ENCODE measurements at places on chromosomes 2 and 18.
A peak's percentile ranks its signal among the peaks of the same experiment; 100 is the strongest.

GRCh38 chr2:2899826-2900225 lies 477.8 kb downstream of the EIPR1 start:
- DNase-seq = no peak

GRCh38 chr2:44770221-44771195 lies 171.0 kb upstream of the SIX3 start:
- no peak for DNase-seq

DNA sequence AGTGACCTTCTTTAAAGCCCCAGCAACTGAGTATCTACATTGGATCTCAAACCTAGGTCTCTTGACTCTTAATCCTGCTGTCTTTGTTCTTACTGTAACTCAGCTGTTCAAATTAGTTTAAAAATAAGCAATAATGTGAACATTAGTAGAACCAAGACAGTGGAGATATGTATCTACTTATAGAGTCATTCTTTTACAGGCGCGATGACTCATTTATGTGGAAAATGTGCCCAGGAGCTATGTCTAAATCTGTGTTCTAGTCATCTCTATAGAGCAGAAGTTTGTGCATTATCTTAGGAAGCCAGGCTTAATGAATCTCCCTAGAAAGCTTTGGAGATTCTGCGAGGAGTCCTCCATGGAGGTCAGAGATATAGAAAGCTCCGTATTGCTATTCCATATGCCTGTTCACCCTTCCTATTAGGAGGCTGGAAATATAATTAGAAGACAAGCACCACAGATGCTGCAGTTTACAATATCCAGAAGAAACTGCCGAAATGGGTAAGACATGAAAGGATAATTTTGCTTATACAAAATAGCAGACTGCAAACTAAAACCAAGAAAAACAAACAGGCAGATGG lies 211.6 kb downstream of the TRIB2 start:
- DNase-seq = no peak

DNA sequence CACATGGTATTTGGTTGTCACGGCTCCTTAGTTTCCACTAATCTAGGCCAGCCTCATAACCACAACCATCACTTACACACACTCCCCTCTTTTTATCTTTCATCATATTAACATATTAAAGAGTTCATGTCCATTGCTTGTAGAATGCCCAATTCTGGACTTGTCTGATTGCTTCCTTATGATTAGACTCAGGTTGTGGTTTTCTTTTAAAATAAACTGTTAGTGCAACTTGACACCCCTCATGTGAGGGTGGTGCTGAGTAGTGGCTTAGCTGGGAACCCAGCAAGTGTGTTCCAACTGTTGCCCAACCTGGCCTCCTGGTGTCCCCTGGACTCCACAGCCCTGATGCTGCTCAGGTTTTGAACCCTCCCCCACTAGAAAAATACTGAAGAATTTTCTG lies 20.1 kb upstream of the CD207 start:
- DNase-seq = no peak

DNA sequence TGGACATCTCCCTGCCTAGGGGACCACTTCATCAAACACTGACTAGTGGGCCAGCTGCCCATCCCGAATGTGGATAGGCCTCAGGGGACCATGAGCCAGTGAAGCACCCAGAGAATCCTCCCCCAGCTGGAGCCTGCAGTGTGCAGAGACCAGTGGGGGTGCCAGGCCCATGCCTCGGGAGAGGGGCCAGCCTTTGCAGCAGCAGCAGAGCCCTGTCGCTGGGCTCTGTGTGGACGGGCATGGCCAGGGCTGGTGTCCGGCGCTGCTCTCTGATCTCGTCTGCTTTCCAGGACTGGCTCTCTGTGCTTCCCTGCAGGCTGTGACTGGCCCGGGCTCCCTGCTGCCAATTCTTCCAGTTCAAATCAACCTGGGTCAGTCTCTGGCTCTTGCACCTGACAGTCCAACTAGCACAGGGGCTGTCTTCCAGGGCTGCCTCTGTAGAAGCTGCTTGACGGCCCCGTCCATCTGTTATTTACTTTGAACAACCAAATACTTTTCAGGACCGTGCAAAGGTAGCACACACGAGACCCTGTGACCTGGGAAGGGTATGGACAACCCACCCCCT lies 11.4 kb downstream of the KCNIP3 start:
- DNase-seq = no peak

DNA sequence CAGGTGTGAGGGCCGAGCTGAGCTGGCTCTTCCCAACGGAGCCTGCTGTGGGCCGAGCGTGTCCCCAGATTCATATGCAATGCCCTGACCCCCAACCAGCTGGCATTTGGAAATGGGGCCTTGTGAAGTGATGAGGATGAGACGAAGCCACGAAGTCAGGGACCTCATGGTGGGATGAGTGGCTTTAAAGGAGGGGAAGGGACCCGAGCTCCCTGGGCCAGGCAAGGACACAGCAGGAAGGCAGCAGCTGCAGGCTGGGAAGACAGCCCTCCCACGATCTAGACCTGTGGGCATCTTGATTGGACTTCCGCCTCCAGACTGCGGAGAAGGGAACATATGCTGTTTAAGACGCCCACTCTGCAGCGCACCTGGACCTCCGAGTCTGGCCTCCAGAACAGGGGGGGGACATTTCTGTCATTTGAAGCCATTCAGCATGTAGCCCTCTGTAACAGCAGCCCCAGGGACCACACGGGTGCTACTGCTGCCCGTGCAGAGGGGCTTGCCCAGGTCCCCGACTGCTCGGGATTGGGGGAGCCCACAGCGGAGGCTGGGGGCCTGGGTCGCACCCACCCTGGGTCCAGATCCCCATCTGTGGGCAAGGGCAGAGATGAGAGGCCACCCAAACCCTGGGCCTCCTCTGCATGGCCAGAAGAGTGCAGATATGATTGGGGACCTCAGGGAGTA lies 27.2 kb downstream of the KIF1A start:
- no peak for DNase-seq

DNA sequence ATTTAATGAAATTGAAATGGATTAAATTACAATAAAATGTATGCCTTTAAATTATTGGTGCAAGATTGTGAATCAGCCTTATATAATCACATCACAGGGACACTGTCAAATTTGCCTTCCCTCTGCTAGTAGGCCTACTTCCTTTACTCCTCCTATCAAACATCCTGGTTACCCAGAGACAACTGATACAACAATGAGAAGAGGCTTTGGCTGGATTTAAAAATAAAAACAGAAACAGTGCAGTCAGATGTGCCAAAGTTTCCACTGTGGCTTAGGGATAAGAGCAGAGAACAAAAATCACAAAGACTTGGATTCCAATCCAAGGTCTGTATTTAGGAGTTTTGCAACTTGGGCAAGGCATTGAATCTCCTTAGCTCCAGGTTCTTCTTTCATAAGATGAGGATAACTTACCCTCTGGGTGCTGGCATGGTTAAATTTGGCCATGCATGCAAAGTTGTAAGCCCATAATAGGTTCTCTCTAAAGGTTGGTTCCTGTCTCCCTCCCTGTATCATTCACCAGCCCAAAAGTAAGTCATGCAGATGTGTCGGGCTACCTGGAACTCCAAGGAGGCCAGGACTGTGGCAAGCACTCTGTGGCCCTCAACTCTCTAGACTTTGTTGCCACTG lies 99.3 kb upstream of the LRATD1 start:
- no peak for DNase-seq

DNA sequence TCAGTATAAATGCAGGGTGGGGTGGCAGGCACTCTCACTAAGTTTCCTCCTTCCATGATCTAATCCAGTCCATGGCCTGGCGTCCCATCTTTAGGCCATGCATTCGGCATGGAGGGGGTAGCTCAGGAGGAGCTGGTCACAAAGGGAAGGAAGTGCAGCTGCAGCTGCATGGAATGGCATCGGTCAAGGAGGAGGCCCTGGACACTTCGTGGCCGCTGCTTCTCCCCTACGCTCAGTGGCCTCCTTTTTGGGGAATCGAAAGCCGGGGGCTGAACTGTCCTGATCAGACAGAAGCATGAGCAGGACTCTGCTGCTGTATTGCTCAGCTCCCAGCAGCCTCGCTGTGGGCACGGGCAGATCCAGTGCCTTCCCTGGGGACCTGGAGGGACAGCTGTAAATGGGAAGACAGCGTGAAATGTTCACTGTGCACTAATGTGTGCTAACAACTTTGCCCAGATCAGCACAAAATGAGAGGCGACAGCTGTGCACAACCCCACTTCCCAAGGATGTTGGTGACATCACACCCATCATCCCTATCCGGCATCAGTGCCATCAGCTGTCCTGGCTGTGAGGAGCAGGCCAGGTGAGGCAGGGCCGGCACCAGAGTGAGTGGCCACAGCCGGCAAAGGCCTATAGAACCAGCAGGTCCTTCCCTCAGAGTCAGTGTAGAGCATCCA lies 520.1 kb upstream of the RAB6C start:
- no peak for DNase-seq

DNA sequence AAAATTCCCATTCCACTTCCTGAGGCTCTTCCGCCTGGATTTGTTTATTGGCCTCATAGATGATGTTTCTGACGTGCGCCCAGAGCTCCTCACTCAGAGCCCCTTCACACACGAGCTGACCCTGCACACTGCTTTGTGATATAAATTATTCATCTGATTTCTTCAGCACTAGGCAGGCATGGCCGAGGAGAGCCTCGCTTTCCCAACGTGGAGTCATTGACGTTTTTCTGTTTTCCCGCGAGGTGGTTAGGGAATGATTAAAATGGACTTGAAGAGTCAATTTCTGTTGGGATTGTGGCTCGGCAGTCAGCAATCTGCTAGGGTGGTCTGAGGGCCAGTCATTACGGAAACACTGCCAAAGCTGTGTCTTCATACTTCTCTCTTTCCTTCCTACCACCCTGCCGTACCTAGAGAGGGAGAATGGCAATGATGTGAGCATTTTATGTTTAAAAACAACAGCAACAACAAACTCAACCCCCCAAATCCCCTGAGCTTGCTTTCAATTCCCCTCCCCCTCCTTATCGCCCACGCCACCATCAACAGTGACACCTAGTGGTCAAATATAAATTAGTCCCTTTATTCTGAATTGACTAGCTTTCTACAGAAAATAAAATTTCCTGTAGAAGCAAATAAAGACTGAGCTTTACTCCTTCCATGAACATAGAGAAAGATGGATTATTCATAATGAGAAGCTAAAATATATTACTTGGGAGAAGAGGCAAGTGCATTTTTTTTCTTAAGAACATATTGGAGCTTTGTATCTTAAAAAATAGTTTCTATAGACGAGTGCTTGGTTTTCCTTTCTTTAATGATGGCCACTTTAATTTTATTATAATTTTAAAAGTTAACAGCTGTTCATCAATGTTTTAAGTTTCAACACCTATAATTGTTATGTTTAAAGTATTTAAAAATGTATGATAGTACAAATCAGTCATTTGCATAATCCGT lies 285.1 kb downstream of the MTX2 start:
- DNase-seq = peak; percentile 29

DNA sequence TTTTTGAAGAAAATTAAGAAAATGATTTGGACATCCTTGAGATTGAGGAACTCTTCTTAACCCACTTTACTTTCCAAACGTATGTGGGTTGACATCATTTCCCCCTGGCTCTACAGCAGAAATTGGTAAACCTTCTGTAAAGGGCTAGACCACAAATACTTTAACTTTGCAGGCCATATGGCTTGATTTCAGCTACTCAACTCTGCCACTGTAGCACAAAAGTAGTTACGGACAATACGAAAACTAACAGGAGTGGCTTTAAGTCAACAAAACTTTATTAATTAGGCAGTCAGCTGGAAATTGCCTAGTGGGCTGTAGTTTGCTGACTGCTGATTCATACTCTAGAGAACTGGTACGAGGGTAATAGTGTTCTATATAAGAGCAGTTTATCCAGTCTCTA lies 83.2 kb upstream of the DTNB start:
- no peak for DNase-seq

- DNase-seq = no peak
Measured at GRCh38 chr2:152626911-152627339, 90.3 kb downstream of the PRPF40A start.

DNA sequence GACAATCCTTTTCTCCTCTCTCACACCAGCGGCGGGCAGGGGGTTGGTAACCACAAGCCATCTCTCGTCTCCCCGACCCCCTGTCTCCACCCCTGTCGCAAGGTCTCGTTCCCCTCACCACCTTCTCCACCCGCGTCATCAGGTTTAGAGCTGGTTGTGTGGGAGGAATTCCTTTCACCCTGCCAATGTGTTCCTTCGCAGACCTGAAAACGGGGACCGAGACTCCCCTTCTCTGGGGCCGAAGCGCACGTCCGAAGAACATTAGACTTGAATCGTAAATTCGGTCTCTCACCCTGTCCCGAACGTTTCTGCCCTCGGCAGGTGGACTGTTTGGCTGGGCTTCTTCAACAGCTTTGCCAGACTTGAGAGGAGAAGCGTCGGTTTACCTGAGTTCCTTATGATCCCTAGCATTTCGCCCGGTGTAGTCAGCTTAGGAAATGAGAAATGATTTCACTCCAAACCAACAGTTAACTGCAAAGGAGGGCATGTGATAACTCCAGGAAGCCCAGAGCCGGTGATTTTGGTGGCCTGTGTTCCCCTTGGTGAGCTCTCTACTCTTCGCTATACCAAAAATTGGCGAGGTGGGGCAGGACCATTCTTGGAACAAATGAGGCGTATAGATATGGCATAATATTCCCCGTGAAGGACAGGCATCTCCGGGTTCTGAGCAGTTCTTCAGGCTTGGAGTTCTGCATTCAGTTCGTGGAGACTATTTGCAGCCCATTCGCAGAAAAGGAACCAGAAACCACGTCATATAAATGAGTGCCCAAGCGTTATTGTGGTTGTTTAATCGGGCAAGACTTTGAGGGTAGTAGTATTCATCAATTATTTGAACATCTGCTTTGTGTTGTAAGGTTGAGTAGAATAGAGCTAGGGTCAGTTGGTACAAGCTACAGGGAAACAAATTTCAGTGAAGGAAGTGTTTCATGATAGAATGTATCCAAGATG lies 694 bp downstream of the CFAP36 start:
- DNase-seq = no peak

DNA sequence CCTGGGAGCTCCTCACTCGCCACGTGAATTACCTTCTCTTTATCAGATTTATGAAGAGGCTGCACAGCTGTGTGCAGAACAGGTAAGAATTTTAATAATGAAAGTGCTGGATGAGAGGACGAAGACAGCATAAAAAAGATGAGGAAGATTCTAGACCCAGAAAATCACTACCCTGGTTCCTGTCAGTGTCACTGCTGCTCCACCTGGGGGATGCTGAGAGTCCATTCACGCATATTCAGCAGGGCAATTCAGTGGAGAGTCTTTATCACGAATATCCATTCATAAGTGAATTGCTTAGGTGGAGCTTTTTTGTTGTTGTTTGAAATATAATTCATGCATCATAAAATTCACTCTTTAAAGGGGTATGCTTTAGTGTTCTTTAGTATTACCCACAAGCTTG lies 52.0 kb downstream of the MRPL33 start:
- DNase-seq = no peak

- DNase-seq = no peak
Measured at GRCh38 chr2:219661197-219661954, 33.9 kb downstream of the SLC4A3 start.

GRCh38 chr2:186518291-186518690 lies 32.2 kb downstream of the ZC3H15 start:
- no peak for DNase-seq

- no peak for DNase-seq
Measured at GRCh38 chr18:6505498-6505875, 90.8 kb upstream of the L3MBTL4 start.

- no peak for DNase-seq
Measured at GRCh38 chr2:26169681-26170414, 3.0 kb upstream of the GAREM2 start.

- no peak for DNase-seq
Measured at GRCh38 chr2:33058716-33059470, 112.1 kb downstream of the LTBP1 start.

- no peak for DNase-seq
Measured at GRCh38 chr2:226652369-226652768, 147.3 kb downstream of the IRS1 start.

Measured in GM18507 (cell line).